ENCODE measurements at places on chromosomes 2 and 18. TPM values are rescaled to one million over a fixed set of nuclear protein-coding genes. Genes with fewer than 3 reads are reported as not detected.

DNA sequence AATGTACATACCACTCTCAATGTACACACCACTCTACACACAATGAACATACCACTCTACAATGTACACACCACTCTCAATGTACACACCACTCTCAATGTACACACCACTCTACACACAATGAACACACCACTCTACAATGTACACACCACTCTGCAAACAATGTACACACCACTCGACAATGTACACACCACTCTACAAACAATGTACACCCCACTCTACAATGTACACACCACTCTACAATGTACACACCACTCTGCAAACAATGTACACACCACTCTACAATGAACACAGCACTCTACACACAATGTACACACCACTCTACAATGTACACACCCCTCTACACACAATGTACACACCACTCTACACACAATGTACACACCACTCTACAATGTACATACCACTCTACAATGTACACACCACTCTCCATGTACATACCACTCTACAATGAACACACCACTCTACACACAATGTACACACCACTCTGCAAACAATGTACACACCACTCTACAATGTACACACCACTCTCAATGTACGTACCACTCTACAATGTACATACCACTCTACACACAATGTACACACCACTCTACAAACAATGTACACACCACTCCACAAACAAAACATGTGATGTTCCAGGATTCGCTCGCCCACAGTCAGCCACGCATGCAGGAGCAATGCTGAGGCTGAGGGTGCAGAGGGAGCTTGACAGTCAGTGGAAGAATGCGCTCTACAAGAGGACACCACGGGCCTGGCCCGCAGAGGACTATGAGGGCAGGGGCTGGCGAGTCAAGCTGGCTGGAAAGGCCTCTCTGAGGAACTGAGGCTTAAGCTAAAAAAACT lies 118.2 kb downstream of the HDAC4 start:
- no peak for DNase-seq

DNA sequence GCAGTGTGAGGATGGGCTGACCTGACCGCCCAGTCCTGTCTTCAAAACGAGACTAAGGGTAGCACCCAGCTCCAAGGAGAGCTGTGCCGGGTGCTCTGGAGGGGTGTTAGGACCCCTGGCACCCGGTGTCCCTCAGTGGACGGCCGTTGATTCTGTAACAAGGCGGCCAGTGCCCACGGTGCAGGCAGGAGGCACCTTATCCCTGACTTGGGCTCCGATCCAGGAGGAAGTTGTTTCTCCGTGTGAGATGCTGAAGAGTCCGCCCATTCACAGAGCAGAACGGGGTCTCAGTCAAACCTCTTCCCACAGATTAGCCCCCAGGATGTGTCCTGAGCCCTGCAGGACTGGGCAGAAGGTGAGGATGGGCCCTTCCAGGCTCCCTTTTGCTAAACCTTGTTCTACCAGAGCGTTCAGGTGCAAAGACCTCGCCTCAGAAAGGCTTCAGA lies 123.0 kb downstream of the NFATC1 start:
- DNase-seq = no peak

DNA sequence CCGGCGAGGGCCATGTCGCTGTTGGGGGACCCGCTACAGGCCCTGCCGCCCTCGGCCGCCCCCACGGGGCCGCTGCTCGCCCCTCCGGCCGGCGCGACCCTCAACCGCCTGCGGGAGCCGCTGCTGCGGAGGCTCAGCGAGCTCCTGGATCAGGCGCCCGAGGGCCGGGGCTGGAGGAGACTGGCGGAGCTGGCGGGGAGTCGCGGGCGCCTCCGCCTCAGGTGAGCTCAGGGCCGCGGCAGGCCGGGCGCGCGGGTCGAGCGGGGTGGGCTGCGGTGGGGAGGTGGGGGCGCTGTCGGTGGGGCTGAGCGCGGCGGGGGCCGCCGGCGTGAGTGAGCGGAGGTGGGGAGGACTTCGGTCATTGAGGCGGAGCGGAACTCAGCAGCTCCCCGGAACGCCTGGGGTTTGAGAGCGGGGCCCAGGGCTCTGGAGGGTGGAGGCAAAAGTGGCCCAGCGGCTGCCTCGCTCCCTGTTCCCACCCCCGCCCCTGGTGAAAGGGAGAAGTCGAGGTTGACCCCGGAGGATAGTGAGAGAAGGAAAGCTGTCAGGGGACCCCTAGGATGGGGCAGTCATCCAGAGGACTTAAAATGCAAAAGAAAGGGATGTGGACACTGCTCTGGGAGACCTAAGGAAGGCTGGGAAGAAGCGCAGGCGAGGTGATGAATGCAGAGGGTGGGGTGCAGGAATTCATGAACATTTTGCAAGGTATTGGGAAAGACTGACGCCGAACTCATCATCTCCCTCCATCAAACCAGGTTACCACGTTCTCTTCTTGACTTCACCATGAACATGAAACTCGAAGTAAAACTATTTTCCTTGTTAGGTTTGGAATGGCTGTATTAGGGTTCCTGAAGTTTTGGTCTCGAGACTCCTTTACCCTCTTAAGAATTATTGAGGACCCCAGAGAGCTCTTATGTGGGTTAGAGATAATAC lies 633 bp downstream of the MALT1 start:
- no peak for DNase-seq

GRCh38 chr2:238938003-238938400 lies 90.1 kb downstream of the TWIST2 start:
- no peak for DNase-seq

DNA sequence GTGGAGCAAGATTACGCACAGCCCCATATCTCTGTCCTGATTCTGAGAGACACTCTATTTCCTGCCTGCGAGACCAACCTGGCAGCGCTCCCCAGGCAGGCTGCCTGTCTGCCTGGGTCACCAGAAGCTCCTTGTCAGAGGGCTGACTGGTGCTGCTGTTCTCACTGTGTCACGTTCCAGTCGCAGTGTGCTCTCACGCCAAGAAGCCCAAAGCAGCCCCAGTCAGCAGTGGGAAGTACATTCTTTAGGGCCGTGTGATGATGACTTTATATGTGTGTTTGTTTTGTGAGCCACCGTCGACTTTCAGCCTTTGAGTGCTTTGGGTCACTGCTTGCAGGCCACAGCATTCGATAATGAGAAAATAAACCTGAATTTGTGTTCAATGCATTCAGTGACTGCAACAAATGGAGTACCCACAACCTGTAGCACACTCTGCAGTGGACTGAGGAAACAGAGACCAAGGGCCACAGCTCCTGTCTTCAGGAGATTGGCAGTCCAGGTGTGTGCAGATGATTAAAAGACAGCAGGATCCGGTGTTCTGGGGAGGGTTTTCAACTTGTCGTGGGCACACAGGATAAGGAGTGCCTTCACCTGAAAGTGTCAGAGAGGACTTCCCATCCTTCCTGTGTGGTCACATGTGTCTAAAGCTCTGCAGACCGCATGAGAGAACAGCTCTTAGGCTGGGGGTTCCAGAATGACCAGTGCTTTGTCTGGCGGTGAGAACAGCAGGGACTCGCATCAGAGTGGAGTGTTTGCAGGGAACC lies 4.8 kb downstream of the TNFRSF11A start:
- DNase-seq = no peak

- DNase-seq = no peak
Observed at GRCh38 chr18:54357082-54357659, 487 bp downstream of the STARD6 start.

The GPR35 gene
- total RNA-seq = not detected

The SMYD1 gene
- total RNA-seq = not detected
